ENCODE measurements at places on chromosomes 12 and 14.
A peak's percentile ranks its signal among the peaks of the same experiment; 100 is the strongest.

- no peaks in the 10 kb centered on the region for H3K36me3 ChIP-seq
- no peak for DNase-seq
- no peak overlapping the region for H3K4me3 ChIP-seq
- H3K27me3 ChIP-seq: no peaks in the 10 kb centered on the region
- H3K27ac ChIP-seq: no peak overlapping the region
Measured at GRCh38 chr14:75794615-75795038, 133.6 kb downstream of the TTLL5 start.

GRCh38 chr14:90499908-90500664 lies 103.3 kb downstream of the CALM1 start:
- no peaks in the 10 kb centered on the region for H3K4me1 ChIP-seq
- no peaks in the 10 kb centered on the region for H3K27me3 ChIP-seq
- DNase-seq: no peak
- H3K4me3 ChIP-seq: no peak overlapping the region

DNA sequence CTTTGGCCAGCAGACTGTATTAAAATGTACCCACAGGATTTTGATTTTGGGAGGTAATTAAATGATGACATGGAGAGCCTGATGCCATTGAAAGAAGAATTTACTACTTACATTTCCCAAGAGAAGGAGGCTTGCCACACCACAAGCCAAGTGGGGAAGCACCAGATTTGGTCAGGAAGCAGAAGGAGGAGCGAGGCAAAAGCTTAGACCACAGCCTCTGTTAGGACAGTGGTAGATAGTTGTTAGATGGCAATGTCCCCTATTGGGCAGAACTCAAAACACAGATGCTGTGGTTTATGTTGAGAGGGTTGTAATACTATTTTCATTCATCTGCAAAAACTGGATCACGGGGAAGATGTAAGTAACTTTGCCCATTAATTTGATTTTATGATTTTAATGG lies 709.4 kb downstream of the VRK1 start:
- no peaks in the 10 kb centered on the region for H3K4me1 ChIP-seq
- no peaks in the 10 kb centered on the region for H3K36me3 ChIP-seq
- DNase-seq: no peak

DNA sequence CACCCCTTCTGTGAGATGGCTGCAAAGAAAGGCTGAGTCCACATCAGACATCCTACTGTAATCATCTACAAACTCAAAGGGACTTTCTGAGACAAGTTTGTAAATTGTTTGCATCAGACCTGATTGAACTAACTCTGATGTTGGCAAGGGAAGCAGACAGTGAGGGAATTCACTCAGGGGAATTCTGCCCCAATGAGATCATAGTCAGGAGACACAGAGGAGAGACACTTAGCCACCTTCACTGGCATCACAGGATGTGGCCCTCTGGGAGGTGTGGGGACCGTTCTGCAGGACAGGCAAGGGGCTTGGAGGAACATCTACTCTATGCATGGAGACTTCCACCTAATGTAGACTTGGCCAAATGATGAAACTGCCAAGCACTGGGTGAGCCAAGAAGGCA lies 70.7 kb upstream of the DDX11 start:
- no peaks in the 10 kb centered on the region for H3K27me3 ChIP-seq
- H3K36me3 ChIP-seq: no peaks in the 10 kb centered on the region
- H3K4me1 ChIP-seq: no peaks in the 10 kb centered on the region
- H3K4me3 ChIP-seq: no peak overlapping the region
- DNase-seq: no peak

GRCh38 chr12:92063641-92064040 lies 82.0 kb downstream of the BTG1 start:
- peak overlapping the region; percentile 63 for H3K27ac ChIP-seq
- no peak for DNase-seq
- no peak overlapping the region for H3K4me3 ChIP-seq
- H3K4me1 ChIP-seq: peaks cover 45% of the 10 kb centered on the region
- H3K27me3 ChIP-seq: no peaks in the 10 kb centered on the region
- H3K36me3 ChIP-seq: no peaks in the 10 kb centered on the region

- DNase-seq: peak; percentile 25
- H3K27me3 ChIP-seq: no peaks in the 10 kb centered on the region
- H3K36me3 ChIP-seq: no peaks in the 10 kb centered on the region
- no peak overlapping the region for H3K27ac ChIP-seq
- no peak overlapping the region for H3K4me3 ChIP-seq
- peaks cover 32% of the 10 kb centered on the region for H3K4me1 ChIP-seq
Measured at GRCh38 chr14:43360239-43360638, 1146.8 kb downstream of the FSCB start.

Measured in pancreas (tissue), 10 donors.